ENCODE measurements at places on chromosomes 7 and 10.

DNA sequence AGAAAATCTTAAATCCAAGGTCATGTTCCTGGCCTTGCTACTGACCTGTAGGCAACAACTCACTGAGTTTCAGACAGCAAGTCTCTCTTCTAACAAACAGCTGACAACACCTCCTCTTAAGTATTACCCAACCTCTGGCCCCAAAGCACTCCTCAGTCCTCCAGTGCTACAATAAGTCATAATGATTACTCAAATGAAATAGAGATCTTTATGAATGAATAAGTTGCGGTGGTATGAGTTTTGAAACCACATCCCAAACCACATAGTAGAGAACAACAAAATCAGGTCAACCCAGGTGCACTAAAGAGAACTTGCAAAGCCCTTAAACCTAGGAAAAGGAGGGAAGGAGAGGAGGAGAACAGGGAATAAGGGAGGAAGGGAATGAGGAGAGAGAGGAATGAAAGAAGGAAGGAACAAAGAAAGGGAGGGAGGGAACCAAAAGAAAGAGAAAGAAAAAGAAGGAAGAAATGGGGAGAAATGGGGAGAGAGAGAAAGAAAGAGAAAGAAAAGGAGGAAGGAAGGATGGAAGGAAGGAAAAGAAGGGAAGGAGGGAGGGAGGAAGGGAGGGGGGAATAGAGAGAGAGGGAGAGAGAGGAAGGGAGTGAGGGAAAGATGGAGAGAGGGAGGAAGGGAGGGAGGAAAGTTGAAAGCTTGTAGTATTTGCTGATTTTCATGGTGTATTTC, 142.8 kb upstream of the CALCR start:
- DNase-seq = peak; percentile 13

GRCh38 chr10:105181626-105182025, 540.5 kb downstream of the SORCS3 start:
- no peak for DNase-seq

DNA sequence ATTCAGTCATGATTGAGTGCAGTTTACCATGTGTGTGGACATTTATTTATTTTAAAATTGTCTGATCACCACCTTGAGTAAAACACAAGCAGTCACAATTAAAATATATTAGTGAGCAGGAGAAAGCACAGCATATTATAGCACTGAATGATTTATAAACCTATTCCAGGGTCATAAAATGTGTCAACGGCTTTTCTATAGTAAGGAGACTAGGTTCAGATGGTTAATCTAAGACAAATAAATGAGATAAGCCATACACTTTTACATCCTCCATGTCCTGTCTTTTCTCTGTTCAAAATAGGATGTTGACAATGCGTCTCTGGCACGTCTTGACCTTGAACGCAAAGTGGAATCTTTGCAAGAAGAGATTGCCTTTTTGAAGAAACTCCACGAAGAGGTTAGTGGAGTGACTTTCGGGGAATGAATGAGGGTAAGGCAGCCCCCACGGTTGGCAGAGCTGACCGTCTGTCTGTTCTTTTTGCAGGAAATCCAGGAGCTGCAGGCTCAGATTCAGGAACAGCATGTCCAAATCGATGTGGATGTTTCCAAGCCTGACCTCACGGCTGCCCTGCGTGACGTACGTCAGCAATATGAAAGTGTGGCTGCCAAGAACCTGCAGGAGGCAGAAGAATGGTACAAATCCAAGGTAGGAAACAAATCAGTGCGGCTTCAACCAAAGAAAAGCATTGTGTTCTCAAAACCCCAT, 5.4 kb downstream of the VIM start:
- DNase-seq = no peak

DNA sequence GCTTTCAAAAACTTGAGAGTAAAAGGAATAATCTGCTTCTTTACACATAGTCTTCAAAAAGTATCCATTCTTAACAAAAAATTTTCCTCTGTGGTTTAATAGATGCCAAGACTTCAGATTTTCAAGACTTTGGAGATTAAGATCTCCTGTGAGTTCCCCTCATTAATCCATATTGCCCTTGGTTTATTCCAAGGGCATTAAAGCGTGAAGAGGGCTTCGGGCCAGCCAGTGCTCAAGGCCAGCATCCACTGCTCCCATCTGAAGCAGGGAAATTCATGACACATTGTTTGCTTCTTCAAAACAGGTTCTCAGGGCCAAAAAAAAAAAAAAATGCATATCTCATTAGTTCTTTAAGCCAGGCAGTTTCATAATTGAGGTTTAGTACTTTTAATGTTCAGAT, 137.3 kb upstream of the RHOBTB1 start:
- no peak for DNase-seq

GRCh38 chr10:98956576-98957260, 278.9 kb downstream of the HPSE2 start:
- peak; percentile 20 for DNase-seq

GRCh38 chr7:149254181-149254858, 7.7 kb upstream of the ZNF783 start:
- DNase-seq = no peak

GRCh38 chr7:4188651-4189050, 493.4 kb upstream of the FOXK1 start:
- DNase-seq = no peak

- no peak for DNase-seq
These were observed 144.9 kb upstream of the AHR start for GRCh38 chr7:17153536-17153935.

DNA sequence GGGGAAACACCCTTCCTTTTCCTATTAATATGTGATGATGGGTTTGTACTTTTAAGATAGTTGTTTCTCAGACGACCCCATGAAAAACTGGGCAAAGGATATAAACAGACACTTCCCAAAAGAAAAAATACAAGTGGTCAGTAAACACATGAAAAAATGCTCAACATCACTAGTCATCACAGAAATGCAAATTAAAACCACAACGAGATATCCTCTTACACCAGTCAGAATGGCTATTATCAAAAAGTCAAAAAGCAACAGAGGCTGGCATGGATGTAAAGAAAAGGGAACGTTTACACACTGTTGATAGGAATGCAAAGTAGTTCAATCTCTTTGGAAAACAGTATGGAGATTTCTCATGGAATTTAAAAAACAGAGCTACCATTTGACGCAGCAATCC, 111.4 kb upstream of the ZEB1 start:
- no peak for DNase-seq

- no peak for DNase-seq
These were observed 504.8 kb upstream of the PHF14 start for GRCh38 chr7:10468908-10469307.

DNA sequence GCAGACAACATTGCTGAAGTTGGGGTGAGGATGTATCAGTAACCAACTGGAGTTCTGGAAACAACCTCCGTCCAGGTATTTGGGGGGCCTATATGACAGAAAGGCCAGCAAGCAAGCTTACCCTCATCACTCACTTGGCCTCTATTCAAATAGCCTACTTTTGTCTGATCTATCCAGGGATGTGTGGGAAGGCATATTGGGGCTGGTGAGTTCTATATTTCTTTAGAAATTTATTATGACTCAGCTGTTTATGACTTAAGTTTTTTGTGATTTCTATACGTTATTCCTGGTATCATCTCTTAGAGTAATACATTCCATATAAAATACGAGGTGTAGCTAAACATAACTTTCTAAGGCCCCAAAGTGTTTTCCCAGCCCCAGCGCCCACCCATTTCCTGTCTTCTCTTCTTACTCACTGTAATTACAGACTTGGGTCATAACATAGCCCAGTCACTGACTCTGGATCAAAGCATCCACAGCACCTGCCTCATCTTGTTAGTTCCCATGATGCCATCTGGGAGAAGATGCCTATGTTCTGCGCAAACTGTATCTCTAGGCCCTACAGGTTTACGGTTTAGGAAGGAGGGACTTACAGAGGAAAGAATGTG, 18.1 kb downstream of the GARS1 start:
- DNase-seq = peak; percentile 18

GRCh38 chr10:126843299-126843934, 61.8 kb upstream of the DOCK1 start:
- no peak for DNase-seq

DNA sequence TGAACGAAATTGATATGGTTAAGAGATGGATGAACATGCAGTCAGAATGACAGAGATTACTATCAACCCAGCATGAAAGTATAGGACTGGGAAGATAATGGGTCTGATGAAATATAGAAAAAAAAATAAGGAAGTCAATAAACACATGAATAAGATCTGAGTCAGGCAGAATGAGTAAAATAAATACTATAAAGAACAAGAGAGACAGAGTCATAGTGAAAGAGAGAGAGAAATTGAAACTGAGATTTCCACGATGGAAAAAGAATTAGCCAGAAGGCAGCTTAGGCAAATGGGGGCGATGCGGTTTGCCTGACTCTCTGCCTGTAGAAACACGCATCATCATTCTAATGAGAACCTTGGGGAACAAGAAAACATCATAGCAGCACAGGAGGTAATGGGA, 26.6 kb downstream of the SEMA3D start:
- no peak for DNase-seq

DNA sequence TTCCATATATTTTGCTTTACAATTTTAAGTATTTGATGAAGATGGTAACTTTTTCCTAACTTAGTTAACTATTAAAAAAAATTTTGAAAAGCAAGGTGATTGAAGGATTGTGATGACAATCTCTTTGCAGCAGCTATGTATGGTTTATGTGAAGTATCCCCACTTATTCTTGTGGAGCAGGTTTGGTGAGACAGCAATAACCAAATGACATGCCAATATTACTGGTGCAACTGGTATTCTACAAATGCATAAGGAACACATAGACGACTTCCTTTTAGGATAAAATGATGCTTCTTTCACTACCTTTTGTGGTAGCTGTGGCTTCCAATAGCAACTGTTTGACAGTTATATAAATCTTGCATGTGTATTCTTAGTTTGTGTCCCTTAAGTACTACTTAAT, 465.3 kb downstream of the PLXDC2 start:
- no peak for DNase-seq

GRCh38 chr7:4792537-4793126, 17.2 kb downstream of the AP5Z1 start:
- no peak for DNase-seq

DNA sequence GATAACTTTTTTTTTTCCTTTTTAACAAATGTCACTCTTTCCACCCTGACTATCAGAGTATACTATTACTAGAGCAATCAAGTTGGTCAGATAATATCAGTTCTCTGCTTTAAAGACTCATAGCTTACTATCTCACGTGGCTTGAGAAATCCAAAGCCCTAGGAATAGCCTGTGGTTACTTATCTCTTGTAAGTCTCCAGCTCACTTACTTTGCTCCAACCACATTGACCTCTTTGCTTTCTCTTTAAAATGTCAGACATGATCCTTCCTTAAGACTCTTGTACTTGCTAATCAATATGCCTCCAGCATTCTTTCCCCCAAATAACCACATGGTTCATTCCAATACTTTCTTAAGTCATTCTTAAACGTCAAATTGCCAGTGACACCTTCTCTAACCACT, 1292.2 kb downstream of the REEP3 start:
- no peak for DNase-seq

DNA sequence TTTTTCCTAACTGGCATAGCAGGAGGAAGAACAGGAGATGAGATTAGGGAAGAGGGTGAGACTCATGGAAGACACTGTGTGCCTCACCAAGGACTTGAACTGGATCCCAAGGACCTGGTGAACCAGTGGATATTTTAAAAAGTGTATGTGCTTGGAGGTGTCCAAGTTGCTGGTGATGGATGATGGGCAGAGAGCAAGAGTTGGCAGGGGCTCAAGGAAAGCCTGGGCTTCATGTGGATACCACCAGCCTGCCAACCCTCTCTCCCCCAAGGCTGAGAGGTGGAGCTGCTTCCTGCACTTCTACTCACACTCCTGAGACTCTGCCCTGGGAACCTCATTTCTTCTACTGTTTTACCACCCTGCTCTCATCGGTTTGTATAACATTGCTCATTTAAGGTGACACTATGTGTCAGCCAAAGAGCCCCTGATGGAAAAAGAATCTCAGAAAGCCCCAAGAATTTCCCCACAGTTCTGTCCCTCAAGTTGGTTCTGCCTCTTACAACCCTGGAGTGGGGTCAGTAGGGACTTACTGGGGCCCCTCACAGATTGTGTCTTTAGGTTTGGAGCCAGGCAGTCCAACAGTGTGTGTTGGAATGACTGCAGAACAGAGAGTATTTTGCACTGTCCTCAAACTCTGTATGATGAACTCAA, 56.2 kb upstream of the PDCD4 start:
- DNase-seq = no peak

- DNase-seq = no peak
These were observed 208.3 kb downstream of the ZMYND11 start for GRCh38 chr10:343231-344220.

GRCh38 chr10:110036640-110037039, 28.9 kb downstream of the ADD3 start:
- no peak for DNase-seq

GRCh38 chr7:12895296-12895695, 207.9 kb downstream of the ARL4A start:
- no peak for DNase-seq
